GM04503 (cell line): ENCODE measurements at places on chromosomes 2 and 18.

DNA sequence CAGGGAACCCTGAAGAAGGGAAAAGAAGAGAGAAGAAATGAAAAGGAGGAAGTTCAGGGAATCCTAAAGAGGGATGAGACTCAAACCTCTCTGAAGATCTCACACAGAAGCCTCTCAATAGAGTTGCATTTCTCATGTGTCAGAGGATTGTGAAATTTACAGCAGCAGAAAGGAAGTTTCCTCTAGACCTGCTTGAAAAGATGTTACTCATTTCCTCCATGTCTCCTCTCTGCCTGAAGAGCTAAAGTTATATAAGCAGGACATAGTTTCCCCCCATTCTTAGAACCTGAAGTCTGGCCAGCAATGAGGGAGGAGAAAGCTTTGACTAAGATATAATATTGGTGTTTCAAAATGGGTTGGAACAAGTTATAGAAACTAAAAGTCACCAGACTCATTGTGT lies 1155.6 kb downstream of the LRP1B start:
- DNase-seq = no peak

- no peak for DNase-seq
Measured at GRCh38 chr2:235485362-235485761, 8.5 kb upstream of the AGAP1 start.

- DNase-seq = no peak
Measured at GRCh38 chr2:216594081-216594480, 39.1 kb upstream of the IGFBP2 start.

DNA sequence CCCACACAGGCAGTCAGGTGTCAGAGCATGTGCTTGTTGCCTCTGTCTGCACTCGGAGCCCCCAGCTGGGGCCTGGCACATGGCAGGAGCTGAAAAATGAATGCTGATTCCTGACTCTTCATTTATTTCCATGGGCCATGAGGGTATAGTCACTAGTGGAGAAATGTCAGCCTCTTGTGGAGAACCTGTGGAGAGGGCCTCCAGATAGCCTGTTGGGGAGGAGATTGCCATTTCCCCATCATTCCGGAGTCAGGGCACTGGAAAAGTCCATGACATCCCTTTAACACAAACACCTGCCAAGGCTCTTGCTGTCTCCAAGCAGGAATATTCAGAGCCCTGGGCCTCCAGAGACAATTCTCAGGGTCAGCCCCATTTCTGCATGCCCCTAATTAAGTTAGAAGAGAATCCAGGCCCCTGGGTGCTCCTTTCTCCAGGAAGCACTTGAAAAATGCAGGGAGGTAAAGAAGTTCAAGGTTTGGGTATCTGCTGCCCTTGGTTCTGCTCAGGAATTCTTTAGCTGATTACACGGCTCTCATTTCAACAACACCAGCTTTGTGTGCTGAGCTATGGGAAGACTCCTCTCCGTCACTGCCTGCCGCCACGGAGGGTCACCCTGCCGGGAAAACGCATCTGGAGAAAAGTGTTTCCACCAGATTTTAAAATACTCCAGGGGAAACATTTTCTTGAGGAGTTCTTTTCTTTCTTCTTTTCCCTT lies 311.3 kb downstream of the MYCN start:
- no peak for DNase-seq
